Progenitor cell of endocrine pancreas (in vitro differentiated cells): ENCODE measurements at places on chromosomes 1 and 21. TPM values are rescaled to one million over a fixed set of nuclear protein-coding genes. Genes with fewer than 3 reads are reported as not detected.

GRCh38 chr1:155130272-155131006, 2.8 kb downstream of the EFNA1 start:
- H3K27ac ChIP-seq = peak overlapping the region; percentile 96
- H3K4me3 ChIP-seq = peak overlapping the region; percentile 81
- H3K27me3 ChIP-seq = peaks cover 17% of the 10 kb centered on the region
- peaks cover 10% of the 10 kb centered on the region for H3K36me3 ChIP-seq
- no peak for DNase-seq

- DNase-seq = no peak
- H3K36me3 ChIP-seq = no peaks in the 10 kb centered on the region
- H3K27ac ChIP-seq = no peak overlapping the region
- H3K4me1 ChIP-seq = no peaks in the 10 kb centered on the region
Observed at GRCh38 chr1:41847733-41848132, 71.0 kb downstream of the HIVEP3 start.

GRCh38 chr21:31945546-31945945, 72.7 kb downstream of the HUNK start:
- H3K4me1 ChIP-seq = peaks cover 24% of the 10 kb centered on the region
- no peak overlapping the region for H3K27ac ChIP-seq
- H3K36me3 ChIP-seq = peaks cover 34% of the 10 kb centered on the region
- no peak overlapping the region for H3K4me3 ChIP-seq
- H3K27me3 ChIP-seq = no peaks in the 10 kb centered on the region

GRCh38 chr1:80966266-80966665, 834.5 kb upstream of the ADGRL2 start:
- no peak for DNase-seq
- peaks cover 11% of the 10 kb centered on the region for H3K4me1 ChIP-seq
- H3K4me3 ChIP-seq = no peak overlapping the region
- H3K27me3 ChIP-seq = no peaks in the 10 kb centered on the region

- no peaks in the 10 kb centered on the region for H3K4me1 ChIP-seq
- H3K27me3 ChIP-seq = no peaks in the 10 kb centered on the region
- H3K4me3 ChIP-seq = no peak overlapping the region
- H3K36me3 ChIP-seq = peaks cover 4% of the 10 kb centered on the region
Observed at GRCh38 chr1:85316321-85316720, 39.9 kb upstream of the BCL10 start.

GRCh38 chr1:218475275-218475674, 130.1 kb downstream of the TGFB2 start:
- H3K27ac ChIP-seq = no peak overlapping the region
- H3K27me3 ChIP-seq = no peaks in the 10 kb centered on the region
- no peak for DNase-seq

- H3K36me3 ChIP-seq = no peaks in the 10 kb centered on the region
- DNase-seq = no peak
- H3K27ac ChIP-seq = no peak overlapping the region
- no peaks in the 10 kb centered on the region for H3K4me1 ChIP-seq
- H3K27me3 ChIP-seq = peaks cover 23% of the 10 kb centered on the region
Observed at GRCh38 chr1:31696242-31696641, 7.6 kb downstream of the COL16A1 start.

- H3K27me3 ChIP-seq = peaks cover 30% of the 10 kb centered on the region
- peaks cover 1% of the 10 kb centered on the region for H3K4me1 ChIP-seq
- DNase-seq = no peak
Observed at GRCh38 chr1:212623603-212624002, 15.0 kb downstream of the ATF3 start.

DNA sequence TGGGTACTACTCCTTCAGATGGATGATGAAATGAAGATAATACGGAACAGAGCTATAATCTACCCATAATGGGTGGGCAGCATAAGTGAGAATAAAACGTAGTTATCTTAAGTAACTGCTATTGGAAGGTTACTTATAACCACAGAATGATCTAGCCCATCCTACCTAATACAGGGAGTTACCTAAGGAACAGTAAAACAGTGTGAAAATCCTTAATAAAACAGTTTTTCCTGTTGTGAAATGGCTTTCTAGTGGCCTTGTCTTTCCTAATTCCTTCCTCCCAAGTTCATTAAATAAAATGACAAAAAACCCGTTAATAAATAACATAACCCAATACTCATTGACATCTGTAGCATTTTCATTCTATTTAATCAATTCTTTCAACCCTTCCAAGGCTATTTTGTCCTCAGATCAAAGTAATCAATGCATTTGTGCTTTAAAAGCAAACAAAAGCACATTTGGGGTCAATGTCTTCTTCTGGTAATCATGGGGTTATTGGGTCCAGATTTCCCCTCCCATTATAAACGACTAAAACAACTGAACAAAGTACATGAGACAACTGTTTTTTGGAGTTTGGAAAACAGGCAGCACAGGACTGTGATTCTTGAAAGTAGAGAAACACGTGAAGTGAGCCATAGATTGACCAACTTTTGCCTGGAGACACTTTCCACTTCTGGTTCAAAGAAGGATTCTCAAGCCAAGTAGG, 42.0 kb downstream of the PAPPA2 start:
- no peak overlapping the region for H3K27ac ChIP-seq
- peaks cover 5% of the 10 kb centered on the region for H3K4me1 ChIP-seq
- DNase-seq = no peak
- H3K27me3 ChIP-seq = no peaks in the 10 kb centered on the region
- H3K4me3 ChIP-seq = no peak overlapping the region
- H3K36me3 ChIP-seq = no peaks in the 10 kb centered on the region

Gene HSD3B1
- not detected in 2 replicates for total RNA-seq

Gene SYT14
- 3.7 TPM in 2 replicates for total RNA-seq

Gene PRAMEF18
- not detected in 2 replicates for total RNA-seq

Gene RSPO1
- total RNA-seq = not detected in 2 replicates

Gene PTPN7
- total RNA-seq = not detected in 2 replicates

Gene PCNX2
- 33.6 and 37.0 TPM in 2 replicates for total RNA-seq
